GM20000 (cell line): ENCODE measurements at places on chromosomes 11 and 22.

DNA sequence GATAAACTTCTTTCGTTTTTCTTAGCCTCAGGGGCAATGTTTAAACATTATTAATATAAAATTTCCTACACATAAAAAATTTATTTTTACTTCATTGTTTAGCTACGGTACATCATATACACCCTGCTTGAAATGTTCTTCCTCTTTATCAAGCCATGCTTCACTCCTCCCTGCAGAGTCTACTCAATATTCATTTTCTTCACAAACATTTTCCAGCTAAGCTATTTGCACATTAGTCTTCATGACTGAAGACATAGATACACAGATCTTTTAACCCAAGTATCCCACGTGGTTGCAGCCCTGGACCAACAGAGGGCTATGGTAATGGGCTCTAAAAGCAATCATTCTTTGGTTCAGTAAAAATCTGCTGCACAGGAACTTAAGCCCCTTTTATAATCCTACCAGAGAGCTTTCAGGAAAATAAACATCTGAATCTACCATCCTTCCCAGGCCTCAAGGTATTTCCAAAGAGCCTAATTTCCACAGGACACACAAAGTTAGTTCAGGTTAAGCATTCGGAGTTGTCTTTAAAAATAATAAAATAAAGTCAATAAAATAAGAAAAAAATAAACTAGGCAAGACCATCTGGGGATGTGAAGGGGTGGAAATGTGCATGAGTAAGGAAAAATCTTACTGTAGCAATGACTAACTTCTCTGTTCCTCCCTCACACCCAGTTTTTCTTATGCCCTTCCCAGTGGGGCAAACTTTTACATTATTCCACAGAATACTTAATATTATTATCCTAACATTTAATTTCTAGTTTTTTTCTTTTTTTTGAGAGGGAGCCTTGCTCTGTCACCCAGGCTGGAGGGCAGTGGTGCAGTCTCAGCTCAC is 21.6 kb upstream of the OR6X1 start:
- DNase-seq, result no peak

GRCh38 chr22:20427945-20428417 is 9.6 kb downstream of the SCARF2 start:
- DNase-seq, result no peak

DNA sequence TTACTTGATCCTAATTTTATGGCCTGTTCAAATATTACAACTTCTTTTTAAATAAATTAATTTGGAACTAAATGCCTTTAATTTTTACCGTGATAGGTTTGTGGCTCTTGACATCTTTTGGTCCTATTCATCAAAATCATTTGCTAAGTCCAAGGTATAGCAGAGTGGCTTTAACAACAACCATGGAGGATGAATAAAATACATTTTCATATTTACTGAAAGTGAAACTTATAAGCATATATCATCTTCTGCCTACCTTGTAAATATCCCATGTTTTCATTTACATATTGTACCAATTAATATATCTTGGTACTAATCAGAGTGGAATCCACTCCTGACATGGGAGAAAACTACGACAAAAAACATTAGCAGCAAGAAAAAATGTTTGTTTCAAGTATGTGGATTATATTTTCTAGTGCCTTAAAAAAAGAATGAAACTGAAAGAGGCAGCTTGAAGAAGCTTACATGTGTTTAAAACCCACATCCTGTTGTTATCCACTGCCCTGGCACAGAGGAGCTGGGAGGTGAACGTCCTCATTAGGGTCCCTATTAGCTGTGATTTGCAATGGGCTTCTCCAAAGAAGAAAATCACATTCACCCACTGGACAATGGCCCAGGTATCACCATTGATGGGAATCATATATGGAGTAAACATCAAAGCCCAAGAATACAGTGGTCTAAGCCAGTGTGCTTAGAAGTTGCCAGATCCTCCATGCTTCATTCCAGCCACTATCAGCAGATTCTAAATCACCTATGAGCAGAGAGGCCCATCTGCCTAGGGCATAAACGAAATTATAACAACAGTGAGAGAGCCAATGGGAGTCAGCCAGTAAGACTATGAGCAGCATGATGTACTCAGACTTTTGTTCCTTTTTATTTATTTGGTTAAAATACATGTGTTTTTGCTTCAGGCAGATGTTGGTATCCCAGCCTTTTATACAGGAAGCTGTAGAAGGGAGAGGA is 84.7 kb downstream of the MAML2 start:
- peak; percentile 32 for DNase-seq

- no peak for DNase-seq
These were observed 104.7 kb upstream of the OR4B1 start for GRCh38 chr11:48111891-48112290.

DNA sequence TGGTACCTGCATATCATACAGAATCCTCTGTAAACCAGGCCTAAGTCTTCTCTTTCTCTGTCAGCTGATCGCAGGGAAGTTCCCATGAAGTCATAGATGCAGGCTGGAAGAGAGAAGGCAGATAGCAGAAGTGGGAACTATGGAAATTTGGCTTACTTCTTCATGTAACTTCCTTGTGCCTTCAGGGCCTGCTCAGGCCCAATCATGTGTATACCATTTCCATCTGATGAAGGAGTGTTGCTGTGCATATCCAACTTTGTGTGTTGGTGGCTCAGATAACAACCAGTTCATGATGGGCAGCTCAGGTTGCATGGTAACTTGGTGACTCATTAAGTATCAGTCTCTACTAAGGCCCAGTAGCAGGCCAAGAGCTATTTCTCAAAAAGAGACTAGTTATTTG is 53.1 kb upstream of the CEP295 start:
- DNase-seq, result no peak
